ENCODE measurements at places on chromosomes 13 and 19.
A peak's percentile ranks its signal among the peaks of the same experiment; 100 is the strongest.

DNA sequence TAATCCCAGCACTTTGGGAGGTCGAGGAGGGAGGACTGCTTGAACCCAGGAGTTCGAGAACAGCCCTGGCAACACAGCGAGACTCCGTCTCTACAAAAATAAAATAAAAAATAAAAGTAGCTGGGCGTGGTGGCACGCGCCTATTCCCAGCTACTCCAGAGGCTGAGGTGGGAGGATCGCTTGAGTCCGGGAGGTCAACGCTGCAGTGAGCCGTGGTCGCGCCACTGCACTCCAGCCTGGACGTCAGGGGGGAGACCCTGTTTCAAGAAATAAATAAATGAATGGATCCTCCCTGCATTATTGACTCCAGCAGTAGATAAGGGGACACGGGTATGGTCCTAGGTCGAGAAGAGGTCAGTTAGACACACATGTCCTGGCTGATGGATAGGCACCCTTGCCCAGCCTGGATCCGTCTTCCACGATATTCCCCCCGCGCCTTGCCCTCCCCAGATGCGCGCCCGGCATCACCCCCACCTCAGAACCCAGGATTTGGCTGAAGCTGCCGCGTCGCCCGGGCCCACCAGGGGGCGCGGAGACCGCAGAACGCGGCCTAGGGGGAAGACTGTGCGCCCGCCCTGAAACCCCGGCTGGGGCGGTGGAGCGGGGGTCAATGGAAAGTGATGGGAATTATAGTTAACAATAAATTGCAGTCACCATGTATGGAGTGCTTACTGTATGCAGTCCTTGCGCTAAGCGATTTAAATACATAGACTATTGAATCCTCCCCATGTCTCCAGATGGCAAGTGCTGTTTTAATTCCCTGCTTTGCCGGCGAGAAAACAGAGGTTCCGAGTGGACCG is 2.1 kb upstream of the HOOK2 start:
- DNase-seq, result peak; percentile 83

DNA sequence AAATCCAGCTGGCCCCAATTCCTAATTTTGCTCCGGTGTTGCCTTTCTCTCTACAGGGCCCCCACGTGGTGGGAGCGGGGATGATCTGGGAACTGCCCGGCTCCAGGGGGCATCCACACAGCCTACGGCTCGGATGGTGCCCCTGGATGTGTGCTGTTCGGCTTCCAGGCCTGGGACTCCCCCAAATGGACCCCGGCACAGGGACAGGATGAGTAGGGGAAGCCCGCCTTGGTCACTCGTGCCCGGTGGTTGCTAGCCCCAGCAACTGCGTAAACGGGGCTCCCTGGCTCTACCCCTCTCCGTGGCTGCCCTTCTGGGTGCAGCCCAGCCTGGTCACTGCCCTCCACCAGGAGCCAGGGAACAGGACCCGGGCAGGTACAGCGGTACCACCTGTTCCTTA is 111.5 kb downstream of the TEX26 start:
- DNase-seq, result peak; percentile 23

DNA sequence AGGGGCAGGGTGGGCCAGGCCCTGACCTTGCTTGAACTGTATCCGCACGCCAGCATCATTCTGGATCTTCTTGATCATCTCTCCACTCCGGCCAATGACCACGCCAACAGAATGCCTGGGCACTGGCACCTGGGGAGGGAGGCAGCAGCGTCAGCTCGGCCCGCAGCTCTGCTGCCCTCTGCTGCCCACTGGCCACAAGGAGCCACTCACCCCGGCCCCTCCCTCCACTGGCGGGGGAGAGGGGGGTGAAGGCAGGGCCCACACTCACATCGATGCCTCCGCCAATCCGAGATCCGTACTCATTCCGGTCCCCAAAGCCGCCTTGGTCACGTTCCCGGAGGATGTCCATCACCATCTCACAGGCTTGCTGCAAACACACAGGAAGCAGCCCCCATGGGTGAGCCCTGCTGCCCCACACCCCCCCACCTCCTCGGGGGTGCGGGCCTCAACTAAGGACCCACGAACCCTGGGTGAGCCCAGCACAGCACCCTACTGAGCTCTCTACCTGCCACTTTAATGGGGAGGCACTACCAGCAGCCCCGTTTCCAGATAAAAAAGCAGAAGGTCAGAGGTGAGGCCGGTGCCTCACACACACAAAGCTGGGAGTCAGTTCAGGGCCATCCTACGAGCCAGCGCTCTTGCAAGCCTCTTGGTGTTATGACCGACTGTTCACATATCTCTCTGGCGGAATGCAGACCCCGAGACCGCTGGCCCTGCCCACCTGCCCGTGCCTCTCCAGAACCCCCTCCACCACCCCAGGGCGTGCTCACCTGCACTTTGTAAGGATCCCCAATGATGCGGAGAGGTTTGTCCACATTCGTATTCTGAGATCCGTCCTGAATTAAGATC is 6.7 kb downstream of the KHSRP start:
- no peak for DNase-seq

GRCh38 chr19:35882114-35882832 is 13.9 kb downstream of the APLP1 start:
- DNase-seq, result peak; percentile 83

GRCh38 chr19:17327654-17328516 is 6.8 kb downstream of the ANO8 start:
- no peak for DNase-seq

DNA sequence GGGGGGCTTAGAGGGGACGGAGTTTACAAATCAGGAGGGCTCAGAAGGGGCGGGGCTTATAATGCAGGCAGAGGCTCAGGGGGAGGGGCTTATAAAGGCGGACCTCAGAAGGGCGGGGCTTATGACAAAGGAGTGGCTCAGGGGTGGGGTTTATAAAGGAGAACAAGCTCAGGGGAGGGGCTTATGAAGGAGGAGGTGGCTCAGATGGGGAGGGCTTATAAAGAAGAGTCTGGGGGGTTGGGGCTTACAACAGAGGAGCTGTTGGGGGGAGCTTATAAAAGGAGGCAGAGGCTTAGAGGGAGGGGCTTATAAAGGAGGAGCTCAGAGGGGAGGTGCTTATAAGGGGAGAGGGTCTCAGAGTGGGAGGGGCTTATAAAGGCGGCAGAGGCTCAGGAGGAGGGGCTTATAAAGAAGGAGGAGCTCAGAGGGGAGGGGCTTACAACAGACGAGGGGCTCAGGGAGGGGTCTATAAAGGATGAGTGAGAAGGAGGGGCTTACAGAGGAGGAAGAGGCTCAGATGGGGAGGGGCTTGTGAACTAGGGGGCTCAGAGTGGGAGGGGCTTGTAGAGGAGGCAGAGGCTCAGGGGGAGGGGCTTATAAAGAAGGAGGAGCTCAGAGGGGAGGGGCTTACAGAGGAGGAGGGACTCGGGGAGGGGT is 1.0 kb downstream of the SMIM24 start:
- DNase-seq, result peak; percentile 89

GRCh38 chr13:50011461-50011860 is 3.8 kb upstream of the KCNRG start:
- no peak for DNase-seq
